Activated naive CD4-positive, alpha-beta T cell treated with Interleukin-2 at 50 U/mL for 16 hours (primary cell): ENCODE measurements at places on chromosomes 1 and 21.

DNA sequence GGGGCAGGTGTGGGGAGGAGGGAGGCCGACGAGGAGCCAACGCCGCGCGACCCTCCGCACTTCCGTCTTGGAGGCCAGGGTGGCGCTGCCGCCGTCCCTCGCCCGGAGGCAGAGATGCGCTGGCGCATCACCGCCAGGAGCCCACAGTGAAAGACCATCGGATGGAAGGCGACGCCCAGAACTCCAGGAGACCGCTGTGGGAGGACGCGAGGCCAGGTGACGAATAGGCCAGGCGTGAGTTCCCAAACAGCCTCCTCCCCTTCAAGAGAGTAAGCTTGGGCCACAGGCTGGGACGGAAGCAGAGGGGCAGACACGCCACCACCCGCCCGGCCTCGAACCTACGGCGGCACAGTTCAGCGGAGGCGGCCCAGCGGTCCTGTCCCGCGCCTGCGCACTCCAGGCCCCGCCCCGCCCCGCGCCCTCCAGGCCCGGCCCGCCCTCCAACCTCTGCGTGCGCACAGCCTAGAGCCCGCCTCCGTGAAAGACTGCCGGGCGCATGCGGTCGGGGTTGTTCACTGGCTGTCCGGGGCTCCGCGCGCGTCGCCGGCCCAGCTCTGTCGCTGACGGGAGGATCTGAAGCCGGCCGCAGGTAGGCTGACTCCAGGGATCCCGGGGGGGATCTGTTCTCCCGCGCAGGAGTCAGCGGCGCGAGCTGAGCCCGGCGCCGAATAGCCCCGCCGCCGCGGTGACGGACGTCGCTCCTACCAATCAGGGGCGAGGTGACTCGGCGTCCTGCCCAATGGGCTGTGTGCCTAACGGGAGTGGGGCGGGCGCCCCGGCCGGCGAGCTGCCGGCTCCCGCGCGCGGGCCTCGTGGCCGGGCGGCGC lies at the start of gene CTPS1:
CTPS1 (plus strand) TSS at position 456 of the 827 bp plus-strand sequence. CDS start 3,595 bp downstream, outside the sequence.
- DNase-seq: peak; percentile 96

DNA sequence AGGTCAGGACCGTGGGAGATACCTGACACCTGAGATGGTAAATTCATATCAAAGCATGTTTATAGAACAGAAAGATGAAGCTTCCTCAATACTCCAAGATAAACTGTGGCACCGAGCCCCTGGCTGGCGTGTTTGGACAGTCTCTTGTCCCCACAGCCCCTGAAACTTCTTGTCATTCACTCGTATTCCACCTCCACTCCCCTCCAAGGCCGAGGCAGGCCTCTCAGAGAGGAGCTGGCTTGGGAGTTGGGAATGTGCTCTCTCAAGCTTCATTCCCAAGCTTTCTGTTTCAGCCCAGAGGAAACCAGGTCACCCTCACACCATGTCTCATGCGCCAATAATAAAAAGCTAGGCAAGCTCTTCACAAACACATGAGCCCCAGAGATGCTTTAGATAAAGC lies 86.1 kb downstream of the NPHP4 start:
- DNase-seq: no peak

DNA sequence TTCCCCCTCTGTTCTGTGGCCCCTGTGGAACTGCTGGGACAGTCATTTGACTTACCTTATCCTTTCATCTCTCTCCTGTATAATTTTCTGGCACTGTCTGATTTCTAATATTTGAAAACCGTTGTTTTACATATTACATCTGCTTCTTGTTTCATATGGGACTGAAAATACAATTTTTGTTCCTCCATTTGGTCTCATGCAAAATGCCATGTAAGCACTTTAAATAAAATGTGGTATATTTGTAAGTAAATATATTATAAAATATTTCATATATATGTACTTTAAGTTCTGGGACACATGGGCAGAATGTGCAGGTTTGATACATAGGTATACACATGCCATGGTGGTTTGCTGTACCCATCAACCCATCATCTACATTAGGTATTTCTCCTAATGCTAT lies 93.9 kb upstream of the PLPPR5 start:
- DNase-seq: no peak

DNA sequence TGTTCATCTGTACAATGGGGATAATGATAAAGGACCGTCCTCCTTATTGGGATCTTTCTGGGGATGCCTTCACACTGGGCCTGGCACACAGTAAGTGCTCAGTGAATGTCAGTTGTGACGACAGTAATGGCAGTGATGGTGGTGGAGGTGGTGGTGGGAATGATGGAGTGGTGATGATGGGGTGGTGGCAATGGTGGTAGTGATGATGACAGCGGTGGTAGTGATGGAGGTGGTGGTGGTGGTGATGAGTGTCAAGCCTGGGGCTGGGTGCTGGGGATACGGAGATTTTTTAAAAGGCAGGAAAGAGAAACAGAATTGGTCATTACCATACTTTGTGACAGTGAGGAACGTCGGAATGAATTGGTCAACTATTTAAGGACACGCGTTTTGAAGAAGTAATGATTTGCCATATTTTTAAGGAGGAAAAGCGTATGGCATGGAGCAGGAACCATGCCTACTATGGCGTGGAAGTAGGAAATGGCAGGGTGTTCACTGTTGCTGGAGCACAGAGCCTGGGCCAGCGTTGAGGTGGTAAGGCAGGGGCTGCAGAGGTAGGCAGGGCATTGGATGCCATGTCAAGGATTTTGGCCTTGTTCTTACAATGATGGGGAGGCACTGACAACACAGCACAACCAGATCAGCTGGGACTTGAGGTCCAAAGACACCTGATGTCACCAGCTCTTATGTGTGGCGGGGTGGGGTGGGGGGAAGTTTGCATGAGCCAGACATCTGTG lies 128.7 kb downstream of the ACTL8 start:
- no peak for DNase-seq

DNA sequence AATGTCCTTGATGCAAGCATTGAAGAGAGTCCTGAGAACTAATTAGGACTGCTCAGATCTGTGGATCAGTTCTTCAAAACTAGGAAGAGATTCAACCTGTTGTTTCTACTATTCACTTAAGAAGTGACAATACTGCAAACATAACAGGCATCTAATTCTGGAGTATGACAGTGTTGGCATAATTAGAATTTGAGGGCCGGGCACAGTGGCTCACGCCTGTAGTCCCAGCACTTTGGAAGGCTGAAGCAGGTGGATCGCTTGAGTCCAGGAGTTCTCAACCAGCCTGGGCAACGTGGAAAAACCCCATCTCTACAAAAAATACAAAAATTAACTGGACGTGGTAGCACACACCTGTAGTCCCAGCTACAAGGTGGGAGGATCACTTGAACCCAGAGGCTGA lies 8.0 kb upstream of the FOXJ3 start:
- no peak for DNase-seq

DNA sequence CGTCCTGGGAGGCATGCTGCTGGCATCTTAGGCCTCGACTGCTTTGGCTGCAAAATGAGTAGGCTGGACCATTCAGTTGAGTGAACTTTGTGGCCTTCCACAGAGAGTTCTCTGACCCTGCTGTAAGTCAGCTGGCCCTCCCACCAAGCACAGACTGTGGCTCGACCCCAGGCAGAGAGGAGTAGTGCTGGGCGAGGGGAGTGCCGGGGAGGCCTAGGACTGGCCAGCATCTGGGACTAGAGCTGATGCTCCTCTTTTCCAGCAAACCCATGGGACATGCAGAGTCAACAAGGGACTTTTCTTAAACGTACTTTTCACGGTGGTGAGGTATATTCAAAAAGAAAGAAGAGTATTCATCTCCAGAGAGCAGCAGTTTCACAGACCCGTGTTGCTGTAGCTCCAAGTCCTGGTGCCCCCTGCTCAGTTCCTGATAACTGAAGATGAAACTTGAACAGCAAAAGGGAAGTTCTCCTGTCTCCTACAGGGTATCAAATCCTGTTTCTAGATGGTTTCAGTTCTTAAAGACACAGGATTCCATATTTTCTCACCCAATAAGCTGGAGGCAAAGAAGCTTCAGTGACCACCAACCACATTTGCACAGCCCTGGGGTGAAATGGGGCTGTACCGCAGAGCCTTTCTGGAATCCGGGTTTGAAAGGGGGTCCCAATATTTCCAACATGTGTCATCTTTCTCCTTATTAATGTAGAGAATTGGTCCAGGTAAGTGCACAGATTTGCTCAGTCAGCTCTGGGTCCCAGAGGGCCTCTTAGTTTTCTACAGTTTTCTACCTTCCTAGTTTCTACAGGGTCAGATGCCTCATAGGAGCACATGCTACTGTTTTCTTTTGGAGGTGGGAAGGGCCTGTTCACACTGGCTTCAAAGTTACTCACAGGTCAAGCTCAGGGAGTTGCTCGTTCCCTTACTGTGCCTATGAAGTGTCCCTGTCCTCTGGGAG lies 20.9 kb downstream of the BATF3 start:
- DNase-seq: peak; percentile 24

DNA sequence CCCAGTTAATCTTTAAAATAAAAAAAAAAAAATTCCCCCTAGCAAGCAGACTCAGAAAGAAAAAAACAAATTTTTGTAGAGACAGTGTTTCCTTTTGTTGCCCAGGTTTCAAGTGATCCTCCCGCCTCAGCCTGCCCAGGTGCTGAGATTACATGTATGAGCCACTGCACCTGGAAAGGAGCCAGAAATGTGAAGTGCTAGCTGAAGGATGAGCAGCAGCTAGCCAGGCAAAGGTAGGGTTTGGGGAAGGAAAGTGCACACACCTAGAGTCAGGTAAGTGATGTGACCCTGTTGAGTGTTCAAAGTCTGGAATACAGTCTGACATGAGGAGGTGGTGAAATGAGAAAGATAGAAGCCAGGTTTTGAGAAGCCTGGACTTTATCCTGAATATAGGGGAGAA lies 1.7 kb downstream of the AKR1A1 start:
- no peak for DNase-seq

DNA sequence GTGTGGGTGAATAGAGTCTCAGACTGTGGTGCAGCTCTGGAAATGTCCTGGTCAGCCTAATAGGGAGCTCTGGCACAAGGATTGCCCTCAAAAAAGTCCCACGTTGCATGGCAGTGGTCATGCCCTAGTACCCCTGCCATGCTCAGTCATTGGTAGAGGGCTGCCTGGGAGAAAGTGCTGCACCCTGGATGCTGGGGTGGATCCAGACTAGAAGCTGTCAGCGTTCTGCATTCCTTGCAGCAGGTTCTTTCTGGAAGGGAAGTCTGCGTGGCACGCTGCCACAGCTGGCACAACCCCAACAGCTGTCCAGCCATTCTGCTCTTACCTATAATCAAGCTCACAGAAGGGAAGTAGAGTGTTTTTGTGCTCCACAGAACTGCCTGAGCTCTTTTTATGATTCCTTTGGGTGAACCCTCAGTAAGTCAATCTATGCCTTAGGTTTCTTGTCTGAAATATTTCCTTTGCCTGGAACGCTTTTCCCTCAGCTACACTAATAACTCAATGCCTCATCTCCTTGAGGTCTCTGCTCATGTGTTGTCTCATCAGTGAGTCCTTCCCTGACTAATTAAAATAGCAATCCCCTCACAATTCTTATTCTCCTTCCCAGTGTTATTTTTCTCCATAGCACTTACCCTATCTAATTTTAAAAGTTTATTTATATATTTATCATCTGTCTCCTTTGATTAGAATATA lies 61.5 kb upstream of the JAK1 start:
- no peak for DNase-seq

GRCh38 chr1:24021403-24022266 lies 41.5 kb upstream of the SRSF10 start:
- DNase-seq: no peak

- no peak for DNase-seq
Measured at GRCh38 chr1:60345621-60346020, 272.1 kb upstream of the C1orf87 start.

DNA sequence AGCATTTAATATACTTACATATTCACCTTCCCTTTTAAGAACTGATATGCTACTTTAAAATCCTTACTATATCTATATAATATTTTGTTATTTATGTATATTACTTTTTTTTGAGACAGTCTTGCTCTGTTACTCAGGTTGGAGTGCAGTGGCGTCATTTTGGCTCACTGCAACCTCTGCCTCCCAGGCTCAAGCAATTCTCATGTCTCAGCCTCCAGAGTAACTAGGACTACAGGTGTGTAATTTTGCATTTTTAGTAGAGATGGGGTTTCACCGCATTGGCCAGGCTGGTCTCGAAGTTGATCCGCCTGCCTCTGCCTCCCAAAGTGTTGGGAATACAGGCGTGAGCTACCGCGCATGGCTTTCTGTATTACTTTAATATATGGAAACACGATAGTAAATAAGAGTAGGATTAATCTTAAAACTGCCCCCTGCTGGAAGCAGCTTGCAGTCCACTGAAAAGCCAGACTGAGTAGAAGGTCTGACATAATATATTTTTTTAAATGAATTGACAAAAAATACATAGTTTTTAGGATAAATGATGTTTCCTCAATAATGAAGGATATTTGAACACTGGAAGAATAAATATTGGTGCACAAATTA lies 24.4 kb downstream of the RCAN3 start:
- peak; percentile 61 for DNase-seq

DNA sequence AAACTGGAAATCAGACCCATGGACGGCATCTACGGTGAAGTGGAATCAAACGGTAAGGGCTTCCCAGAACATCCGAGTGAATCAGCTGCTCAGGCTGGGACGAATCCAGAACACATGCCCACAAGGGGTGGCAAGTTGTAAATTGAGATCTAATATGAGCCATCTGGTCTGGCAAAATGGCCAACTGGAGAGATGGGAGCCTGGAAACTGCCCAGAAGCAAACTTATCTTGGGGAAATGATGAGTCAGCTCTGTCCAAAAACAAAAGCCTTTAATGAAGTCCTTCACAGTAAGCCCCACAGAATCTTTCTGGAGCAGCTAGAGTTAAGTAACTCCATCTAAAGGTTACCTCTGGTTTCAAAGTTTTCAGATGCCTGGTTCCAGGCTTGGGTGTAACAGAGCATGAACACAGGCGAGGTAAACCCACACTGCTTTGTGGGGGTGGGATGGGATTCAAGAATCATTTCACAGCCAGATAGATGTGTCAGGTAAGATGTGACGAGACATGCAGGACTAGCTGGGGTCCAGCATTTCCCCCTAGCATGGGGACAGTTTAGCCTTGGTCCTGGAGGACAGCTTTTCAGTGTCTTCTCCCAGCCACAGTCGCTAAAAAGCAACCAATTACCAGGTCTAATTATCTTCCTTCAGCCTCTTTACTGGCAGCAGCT lies 10.5 kb upstream of the SRP9 start:
- DNase-seq: no peak

- no peak for DNase-seq
Measured at GRCh38 chr1:84020151-84020550, 21.2 kb upstream of the TTLL7 start.

DNA sequence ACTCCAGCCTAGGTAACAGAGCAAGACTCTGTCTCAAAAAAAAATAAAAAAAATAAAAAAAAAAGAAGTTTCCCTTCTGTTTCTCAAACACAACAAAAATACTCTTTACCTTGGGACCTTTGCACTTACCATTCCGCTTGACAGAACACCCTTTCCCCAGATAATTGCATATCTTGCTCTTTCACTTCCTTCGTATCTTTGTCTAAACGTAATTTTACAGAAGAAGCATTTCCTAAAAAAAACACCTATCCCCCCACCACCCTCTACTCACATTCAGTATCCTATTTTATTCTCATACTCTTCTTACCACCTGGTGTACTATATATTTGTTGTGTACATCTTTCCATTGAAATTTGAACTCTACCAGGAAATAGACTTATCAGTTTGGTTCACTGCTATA lies 32.7 kb downstream of the ASH1L start:
- DNase-seq: no peak
